CD8-positive, alpha-beta memory T cell (primary cell): ENCODE measurements at places on chromosomes 11 and 22. TPM values are rescaled to one million over a fixed set of nuclear protein-coding genes. Genes with fewer than 3 reads are reported as not detected.

- no peak for DNase-seq
- H3K27ac ChIP-seq, result no peak overlapping the region
- H3K4me1 ChIP-seq, result no peaks in the 10 kb centered on the region
- H3K27me3 ChIP-seq, result peaks cover 4% of the 10 kb centered on the region
- no peak overlapping the region for H3K4me3 ChIP-seq
- H3K36me3 ChIP-seq, result no peaks in the 10 kb centered on the region
Observed at GRCh38 chr11:12868315-12869073, 140.6 kb upstream of the RASSF10 start.

DNA sequence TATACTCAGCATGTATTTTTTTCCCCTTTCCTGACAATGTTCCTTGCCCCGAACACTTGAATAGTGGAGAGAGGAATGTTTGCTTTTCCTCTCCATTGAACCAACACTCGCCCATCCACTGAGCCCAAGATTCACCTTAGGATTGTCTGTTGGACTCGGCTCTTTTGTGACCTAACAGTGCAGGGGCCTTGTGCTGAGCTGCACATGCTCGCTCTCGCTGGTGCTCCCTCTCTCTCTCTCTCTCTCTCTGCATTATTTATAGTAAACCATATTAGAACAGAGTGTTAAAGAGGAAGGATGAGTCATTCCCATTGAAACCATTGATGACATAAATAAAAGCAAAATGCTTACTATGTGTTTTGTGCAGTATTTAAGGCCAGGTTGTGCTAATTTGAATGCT, 20.7 kb downstream of the ZBTB16 start:
- no peak overlapping the region for H3K4me3 ChIP-seq
- no peak for DNase-seq
- peaks cover 36% of the 10 kb centered on the region for H3K4me1 ChIP-seq
- H3K36me3 ChIP-seq, result no peaks in the 10 kb centered on the region
- H3K27me3 ChIP-seq, result no peaks in the 10 kb centered on the region
- H3K27ac ChIP-seq, result no peak overlapping the region

- no peak overlapping the region for H3K4me3 ChIP-seq
- peaks cover 44% of the 10 kb centered on the region for H3K4me1 ChIP-seq
Observed at GRCh38 chr11:120340529-120340928, 4.3 kb downstream of the ARHGEF12 start.

- peaks cover 13% of the 10 kb centered on the region for H3K36me3 ChIP-seq
- peaks cover 13% of the 10 kb centered on the region for H3K4me1 ChIP-seq
- H3K27me3 ChIP-seq, result no peaks in the 10 kb centered on the region
- H3K27ac ChIP-seq, result no peak overlapping the region
Observed at GRCh38 chr22:42889304-42889703, 32.2 kb upstream of the ARFGAP3 start.

DNA sequence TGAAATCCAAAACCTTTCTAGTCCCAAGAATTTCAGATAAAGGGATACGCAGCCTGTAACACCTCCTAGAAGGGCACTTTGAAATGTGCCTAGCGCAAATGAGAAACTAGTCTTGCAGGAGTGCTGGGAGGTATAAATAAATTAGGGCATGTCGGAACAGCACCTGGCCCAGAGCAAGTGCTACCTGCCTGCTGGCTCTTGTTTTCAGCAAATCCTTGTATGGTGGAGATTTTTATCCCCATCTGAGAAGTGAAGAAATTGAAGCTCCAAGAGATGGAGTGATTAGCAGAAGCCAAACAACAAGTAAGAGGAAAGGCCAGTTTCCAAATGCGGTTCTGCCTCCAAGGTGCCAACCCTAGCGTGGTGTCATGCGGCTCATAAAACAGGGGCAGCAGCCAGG, 36.7 kb upstream of the TFIP11 start:
- H3K4me3 ChIP-seq, result no peak overlapping the region
- no peaks in the 10 kb centered on the region for H3K27me3 ChIP-seq
- DNase-seq, result no peak

GRCh38 chr11:36035454-36035853, 91.6 kb downstream of the LDLRAD3 start:
- H3K36me3 ChIP-seq, result no peaks in the 10 kb centered on the region
- no peak overlapping the region for H3K27ac ChIP-seq
- no peaks in the 10 kb centered on the region for H3K4me1 ChIP-seq
- no peaks in the 10 kb centered on the region for H3K27me3 ChIP-seq

- peak overlapping the region; percentile 44 for H3K4me3 ChIP-seq
- H3K36me3 ChIP-seq, result no peaks in the 10 kb centered on the region
- DNase-seq, result peak; percentile 6
- no peak overlapping the region for H3K27ac ChIP-seq
- peaks cover 48% of the 10 kb centered on the region for H3K4me1 ChIP-seq
Observed at GRCh38 chr11:62402226-62402959, 16.4 kb upstream of the SCGB1A1 start.

GRCh38 chr22:39318507-39319283, 728 bp downstream of the RPL3 start:
- H3K36me3 ChIP-seq, result peaks cover 52% of the 10 kb centered on the region
- H3K4me1 ChIP-seq, result peaks cover 44% of the 10 kb centered on the region
- H3K27me3 ChIP-seq, result no peaks in the 10 kb centered on the region
- peak overlapping the region; percentile 95 for H3K4me3 ChIP-seq
- peak overlapping the region; percentile 93 for H3K27ac ChIP-seq
- peak; percentile 62 for DNase-seq

DNA sequence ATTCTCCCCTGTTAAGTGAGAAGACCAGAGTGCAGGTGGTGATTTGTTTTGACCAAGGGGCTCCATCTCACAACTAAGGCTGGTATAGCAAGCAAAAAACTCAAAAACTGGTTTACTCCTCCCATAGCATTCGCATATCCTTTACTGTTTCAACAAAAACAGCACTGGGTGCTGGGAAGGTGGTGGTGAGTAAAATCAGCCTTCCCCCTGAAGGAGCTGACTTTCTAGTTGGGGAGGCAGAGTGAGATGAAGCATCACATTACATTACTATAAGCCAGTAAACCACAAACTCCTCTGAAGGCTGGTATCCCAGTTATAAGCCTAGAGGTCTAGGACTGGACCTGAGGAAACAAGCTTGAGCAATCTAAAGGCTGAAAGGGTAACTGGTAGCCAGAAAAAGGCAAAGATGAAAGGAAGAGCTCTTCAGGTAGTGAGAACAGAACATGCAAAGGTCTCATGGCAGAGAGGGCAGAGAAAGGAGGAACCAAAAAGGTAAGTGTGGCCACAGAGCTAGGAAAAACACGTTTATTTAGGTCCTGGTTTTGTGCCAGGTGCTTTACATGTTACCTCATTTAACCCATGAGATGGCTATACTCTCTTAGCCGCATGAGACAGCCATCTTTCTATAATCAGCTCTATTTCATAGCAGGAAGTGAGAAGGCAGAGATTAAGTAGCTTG, 22.3 kb downstream of the TMEM123 start:
- no peak overlapping the region for H3K4me3 ChIP-seq
- peaks cover 31% of the 10 kb centered on the region for H3K4me1 ChIP-seq
- peaks cover 8% of the 10 kb centered on the region for H3K36me3 ChIP-seq
- no peak overlapping the region for H3K27ac ChIP-seq
- no peak for DNase-seq
- no peaks in the 10 kb centered on the region for H3K27me3 ChIP-seq

DNA sequence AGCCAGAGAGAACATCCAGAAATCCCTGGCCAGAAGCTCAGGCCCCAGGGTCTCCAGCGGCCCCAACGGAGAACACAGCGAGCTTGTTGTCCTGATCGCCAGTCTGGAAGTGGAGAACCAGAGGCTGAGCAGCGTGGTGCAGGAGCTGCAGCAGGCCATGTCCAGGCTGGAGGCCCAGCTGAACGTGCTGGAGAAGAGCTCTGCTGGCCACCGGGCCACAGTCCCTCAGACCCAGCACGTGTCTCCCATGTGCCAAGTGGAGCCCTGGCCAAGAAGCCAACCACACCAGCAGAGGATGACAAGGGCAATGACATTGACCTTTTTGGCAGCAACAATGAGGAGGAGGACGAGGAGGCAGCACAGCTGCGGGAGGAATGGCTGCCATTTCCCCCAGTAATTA, 20.6 kb upstream of the SCGB1D1 start:
- H3K4me1 ChIP-seq, result peaks cover 4% of the 10 kb centered on the region
- H3K36me3 ChIP-seq, result no peaks in the 10 kb centered on the region
- no peak overlapping the region for H3K4me3 ChIP-seq
- H3K27ac ChIP-seq, result no peak overlapping the region
- H3K27me3 ChIP-seq, result peaks cover 6% of the 10 kb centered on the region
- no peak for DNase-seq

GRCh38 chr11:1541474-1542204, 30.4 kb downstream of the DUSP8 start:
- H3K27me3 ChIP-seq, result peaks cover 3% of the 10 kb centered on the region
- no peak overlapping the region for H3K4me3 ChIP-seq
- H3K27ac ChIP-seq, result no peak overlapping the region
- no peak for DNase-seq
- peaks cover 5% of the 10 kb centered on the region for H3K4me1 ChIP-seq
- H3K36me3 ChIP-seq, result no peaks in the 10 kb centered on the region

DNA sequence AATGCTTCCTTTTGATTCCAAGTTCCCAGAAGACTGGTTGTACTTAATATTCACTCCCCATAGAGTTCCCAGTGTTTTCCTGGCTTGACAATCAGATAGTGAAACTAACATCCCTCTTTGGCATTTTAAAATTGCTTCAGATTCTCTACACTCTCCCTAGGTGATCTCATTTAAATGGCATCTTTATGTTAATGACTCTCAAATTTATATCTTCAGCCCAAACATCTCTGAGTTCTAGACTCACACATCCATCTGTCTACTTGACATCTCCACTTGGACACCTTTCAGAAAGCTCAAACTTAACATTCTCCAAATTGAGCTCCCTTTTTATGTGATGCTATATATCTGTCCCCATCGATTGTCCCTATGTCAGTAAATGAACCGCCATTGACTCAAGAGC, 232.0 kb downstream of the NTM start:
- no peak for DNase-seq
- no peak overlapping the region for H3K4me3 ChIP-seq

DNA sequence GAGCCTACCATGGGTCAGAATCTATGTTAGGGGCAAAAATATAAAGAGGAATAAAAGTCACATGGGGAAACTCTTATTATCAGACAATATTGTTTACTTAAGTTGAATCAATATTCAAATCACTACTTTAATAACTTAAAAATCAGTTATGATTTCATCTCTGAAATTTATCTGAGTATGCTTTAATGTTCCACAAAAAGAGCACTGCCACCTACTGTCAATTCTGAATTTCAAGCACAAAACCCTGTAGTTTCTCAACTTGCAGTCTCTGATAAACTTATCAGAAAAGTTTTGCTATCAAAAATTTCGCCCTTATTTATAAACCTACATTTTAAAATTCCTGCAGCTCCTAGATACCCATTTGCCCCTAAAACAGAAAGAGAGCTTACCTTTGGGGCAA, 47.3 kb downstream of the RDX start:
- H3K4me1 ChIP-seq, result no peaks in the 10 kb centered on the region
- no peaks in the 10 kb centered on the region for H3K36me3 ChIP-seq
- H3K27ac ChIP-seq, result no peak overlapping the region
- H3K27me3 ChIP-seq, result no peaks in the 10 kb centered on the region
- no peak for DNase-seq

The SUN2 gene
- polyA plus RNA-seq, result 753 TPM

The ACRV1 gene
- not detected for polyA plus RNA-seq

The PANX3 gene
- not detected for polyA plus RNA-seq

The NLRP14 gene
- polyA plus RNA-seq, result not detected

The APOL1 gene
- polyA plus RNA-seq, result 25.6 TPM

The MISFA gene
- 0.47 TPM for polyA plus RNA-seq

The KLHDC7B gene
- polyA plus RNA-seq, result 8.1 TPM

The MRPL11 gene
- 86.9 TPM for polyA plus RNA-seq
